Activated naive CD4-positive, alpha-beta T cell treated with anti-CD3 and anti-CD28 coated beads, Interleukin-2, amount 50 U/mL, for 72 hours (primary cell): ENCODE measurements at places on chromosomes 2 and 18. TPM values are rescaled to one million over a fixed set of nuclear protein-coding genes. Genes with fewer than 3 reads are reported as not detected.

- DNase-seq: no peak
Measured at GRCh38 chr2:162333968-162334367, 10.0 kb upstream of the GCA start.

DNA sequence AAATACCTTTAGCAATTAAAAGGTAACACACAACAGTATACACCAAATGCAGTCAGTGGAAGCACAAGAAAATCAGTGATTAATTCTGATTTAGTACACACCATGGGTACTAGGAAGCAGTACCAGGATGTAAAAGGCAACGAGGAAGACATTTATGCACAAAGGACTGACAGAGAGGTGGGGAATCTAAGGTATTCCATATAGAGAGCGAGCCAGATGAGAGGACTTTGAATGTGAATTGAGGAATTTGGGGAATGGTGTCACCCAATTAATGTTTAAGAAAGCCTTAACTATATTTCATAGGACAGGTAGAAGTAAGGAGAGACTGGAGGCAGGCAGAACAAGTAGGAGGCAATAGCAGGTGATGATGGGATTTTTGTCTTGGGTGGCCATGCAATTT, 11.7 kb downstream of the CPS1 start:
- DNase-seq: no peak

The COL3A1 gene
- not detected for total RNA-seq

- no peak for DNase-seq
Measured at GRCh38 chr2:54897420-54898310, 152.6 kb downstream of the RTN4 start.

The UGT1A10 gene
- not detected for total RNA-seq

GRCh38 chr2:10646153-10646552, 43.6 kb downstream of the NOL10 start:
- DNase-seq: no peak

The PCGF1 gene
- 39.9 TPM for total RNA-seq

DNA sequence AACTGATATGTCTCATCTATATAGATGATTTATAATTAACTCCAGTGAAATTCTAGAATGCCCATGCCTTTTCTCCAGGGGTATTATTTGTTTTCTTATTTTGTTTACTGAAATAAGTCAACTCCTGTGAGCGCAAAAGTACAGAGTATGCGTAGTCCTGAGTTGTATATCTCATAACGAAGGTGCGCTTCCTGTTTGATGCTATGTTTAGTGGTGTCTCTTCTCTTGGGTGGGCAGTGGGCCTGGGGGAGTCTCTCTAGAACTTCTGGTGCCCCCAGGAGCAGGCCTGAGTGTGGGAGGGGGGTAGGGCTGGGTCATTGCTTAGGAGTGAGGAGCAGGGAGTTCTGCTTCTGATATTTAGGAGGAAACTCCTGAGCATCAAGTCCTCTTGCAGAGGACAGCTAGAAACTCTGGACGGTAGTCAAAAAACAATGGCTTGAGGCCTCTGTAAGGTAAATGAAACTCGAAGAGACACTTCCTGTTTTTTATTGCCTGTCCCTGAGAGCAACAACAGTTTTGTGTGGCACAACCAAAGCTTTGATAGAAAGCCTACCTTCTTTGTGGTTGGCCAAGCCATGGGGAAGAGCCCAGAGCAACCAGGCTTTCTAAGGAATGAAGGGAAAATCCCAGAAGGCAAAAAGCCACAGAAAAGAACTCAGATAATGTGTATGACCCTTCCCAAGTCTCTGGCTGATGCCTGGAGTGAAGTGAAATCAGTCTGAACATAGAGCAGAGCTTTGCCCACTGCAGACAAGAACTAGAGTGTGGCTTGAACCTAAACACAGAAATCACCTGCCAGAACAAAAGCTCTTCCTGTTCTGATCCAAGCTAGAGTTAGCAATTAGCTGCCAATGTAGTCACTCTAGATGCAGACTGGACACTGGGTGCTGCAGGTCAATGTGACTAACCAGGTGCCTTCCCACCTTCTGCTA, 8.5 kb upstream of the SP140L start:
- no peak for DNase-seq

DNA sequence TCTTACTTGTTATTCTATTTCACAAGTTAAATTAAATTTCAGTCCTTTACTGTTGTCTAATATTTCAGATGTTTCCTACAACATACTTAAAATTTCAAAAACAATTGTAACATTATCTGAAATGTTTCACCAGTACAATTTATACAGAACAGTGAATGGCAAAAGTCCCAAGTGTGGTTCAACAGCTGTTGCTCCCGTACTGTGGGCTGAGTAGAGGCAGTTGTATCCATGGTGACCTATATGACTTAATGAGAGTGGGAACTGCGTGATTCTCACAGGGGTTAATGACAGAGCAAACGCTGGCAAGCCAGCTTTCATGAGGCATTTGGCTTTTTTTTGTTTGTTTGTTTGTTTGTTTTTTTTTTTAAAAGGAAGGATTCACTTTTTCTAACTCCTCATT, 5.3 kb upstream of the PLCL1 start:
- no peak for DNase-seq

DNA sequence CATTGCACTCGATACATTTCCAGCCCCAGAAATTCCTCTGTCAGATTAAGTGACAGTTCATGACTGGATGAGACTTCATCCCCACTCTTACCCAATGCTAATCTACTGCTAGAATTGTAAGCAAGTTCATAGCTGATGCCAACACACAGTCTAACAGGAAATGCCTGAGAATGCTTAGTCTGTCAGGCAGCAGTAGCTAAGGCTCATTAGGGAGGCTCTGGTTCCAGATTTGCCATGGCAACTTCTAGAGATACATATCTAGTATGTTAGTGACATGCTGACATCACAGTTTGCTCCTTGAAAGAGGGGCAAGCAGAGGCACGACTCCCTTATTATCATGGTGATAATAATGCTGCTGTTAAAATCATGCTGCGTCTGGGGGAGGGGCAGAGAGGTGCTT, 198.4 kb downstream of the RBM43 start:
- DNase-seq: no peak

DNA sequence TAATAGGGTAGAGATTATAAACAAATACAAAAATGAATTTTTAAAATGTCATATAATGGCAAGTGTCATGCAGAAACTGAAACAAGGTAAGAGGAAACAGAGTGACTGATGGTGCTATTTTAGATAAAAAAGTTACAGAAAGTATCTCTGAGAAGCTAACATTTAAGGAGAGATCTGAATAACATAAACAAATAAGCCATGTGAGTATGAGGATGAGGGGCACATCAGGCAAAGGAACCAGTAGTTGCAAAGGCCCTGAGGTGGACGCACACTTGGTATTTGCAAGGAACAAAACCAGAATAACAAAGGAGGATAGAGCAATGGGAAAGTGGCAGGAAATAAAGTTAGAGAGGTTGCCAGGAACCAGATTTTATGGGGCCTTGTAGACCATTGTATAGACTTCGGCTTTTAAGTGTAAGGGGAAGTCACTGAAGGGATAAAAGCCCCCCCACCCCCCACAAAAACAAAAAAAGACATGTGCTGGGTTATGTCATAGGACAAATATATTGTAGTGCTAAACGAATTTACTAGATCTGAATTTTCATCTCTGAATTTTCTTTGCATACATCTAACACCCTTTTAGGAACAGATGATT, 159.2 kb downstream of the DTNB start:
- DNase-seq: no peak

The CCDC88A gene
- total RNA-seq: 18.9 TPM

The GALR1 gene
- total RNA-seq: not detected

- peak; percentile 50 for DNase-seq
Measured at GRCh38 chr2:20178249-20178607, 46.7 kb downstream of the SDC1 start.
